ENCODE measurements at places on chromosomes 4 and X.
A peak's percentile ranks its signal among the peaks of the same experiment; 100 is the strongest.

DNA sequence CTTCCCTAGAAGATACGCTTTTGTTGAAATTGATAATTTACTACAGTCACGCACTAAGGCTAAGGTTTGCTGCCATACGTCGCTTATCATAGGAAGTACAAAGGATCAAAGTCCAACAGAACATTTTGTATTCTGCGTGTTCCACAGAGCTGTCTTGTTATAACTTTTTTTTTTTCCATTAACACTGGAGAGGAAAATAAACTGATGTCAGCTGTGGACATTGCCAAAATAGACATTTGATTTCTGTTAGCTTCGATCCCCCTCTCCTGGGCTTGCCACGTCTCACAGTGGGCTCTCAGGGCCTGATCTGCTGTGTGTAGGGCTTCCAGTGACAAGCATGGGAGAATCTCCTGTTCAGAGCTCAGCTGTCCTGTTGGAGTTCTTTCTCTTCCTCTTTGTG lies 93.3 kb downstream of the SPATA18 start:
- DNase-seq = no peak

DNA sequence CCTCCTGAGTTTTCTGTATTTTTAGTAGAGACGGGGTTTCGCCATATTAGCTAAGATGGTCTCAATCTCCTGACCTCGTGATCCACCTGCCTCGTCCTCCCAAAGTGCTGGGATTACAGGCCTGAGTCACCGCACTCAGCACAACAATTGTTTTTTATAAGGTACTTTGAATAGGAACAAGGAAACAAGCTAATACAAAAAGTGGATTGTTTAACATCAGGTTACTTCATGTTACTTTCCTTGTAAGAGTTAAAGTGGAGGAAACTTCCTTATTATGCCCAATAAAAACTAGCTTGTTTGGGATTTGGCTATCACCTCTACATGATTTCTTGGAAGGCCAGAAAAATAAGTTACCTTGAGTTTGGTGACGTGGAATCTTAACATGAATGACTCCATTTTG lies 698.7 kb downstream of the CCSER1 start:
- DNase-seq = no peak

GRCh38 chrX:18714910-18715309 lies 7.5 kb downstream of the PPEF1 start:
- DNase-seq = no peak

DNA sequence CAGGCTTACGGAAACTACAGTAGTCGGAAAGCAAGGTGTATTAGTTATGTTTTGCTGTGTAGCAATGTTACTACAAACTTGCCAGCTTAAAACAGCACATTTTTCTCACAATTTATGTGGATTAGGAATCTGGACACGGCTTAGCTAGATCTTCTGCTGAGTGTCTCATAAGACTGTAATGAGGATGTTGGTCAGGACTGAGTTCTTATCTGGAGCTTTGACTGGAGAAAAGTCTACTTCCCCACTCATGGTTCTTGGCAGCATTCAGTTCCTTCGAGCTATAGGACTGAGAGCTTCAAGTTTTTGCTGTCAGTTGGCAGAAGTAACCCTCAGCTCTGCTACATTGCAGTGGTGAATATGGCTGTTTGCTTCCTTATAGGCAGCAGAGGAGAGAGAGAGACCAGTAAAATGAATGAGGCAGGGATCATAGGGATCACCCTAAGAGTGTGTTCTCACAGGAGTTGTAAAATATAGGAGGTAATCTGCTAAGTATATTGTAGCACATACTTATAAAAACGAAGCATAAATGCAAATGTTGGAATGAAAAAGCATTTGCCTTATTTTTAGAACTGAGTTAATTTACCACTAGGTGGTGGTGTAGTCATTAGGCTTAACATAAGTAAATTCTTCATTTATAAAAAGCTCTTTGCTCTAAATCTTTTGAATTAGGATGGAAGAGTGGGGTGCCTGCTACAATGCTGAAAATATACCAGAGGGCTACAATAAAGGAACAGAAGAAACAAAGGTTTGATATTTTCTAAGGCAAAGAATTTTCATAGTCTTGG lies 38.6 kb downstream of the ALG13 start:
- no peak for DNase-seq

GRCh38 chr4:89029591-89029990 lies 27.4 kb downstream of the FAM13A start:
- no peak for DNase-seq

GRCh38 chrX:124435616-124436015 lies 89.3 kb downstream of the SH2D1A start:
- no peak for DNase-seq

DNA sequence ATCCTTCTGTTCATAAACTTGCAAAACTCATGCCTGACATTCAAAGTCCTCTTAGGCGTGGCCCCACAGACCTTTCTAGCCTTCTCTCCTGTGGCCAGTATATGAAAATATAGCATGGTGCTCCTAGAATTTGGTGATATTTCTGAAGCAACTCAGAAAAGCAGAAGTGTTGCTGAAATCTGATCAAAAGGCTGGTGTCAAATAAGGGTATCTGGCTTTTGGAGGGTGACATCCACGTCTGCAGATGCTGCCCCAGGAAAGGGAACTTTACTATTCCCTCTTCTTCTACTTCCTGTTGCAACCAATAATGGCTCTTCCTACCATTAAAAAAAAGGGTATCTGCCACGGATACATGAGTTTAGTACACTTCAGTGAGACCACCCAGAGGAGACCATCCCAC lies 83.9 kb upstream of the RPS6KA3 start:
- DNase-seq = no peak

DNA sequence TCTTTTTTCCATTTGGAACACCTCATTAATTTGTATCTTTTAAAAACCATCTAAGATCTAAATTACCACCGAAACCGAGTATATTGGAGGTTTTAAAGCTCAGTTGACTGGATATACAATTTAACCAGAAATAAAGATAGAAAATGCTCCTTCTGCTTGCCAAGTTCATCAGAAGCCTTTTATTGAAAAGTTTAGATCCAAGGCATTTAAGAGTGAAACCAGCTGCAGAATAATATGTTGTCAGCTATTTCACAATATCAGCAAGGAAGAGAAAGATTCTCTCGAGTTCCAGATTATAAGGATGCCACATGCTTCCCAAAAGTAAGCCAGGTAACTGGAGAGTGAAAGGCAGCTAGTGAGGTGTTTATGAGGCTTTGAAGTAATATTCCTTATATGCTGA lies 217.4 kb downstream of the DCTD start:
- no peak for DNase-seq

DNA sequence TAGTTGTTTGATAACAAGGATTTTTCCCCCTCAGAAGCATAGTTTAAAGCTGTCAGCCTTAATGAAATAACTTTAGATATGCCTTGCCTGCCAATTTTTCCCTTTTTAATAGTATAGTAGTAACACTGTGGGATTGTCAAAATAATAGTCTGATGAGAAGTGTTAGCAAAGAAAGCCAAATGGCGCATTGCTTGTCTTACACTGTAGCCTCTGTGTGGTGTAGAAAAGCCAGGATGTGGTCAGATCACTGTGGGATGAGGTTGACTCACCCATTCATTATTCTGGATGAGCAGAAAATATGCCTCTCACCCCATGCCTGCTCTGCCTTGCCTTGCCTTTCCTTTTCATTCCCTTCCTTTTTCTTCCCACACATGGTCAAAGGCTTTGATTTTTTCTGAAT lies 257.8 kb upstream of the NRK start:
- no peak for DNase-seq

GRCh38 chr4:156725257-156725656 lies 246.3 kb downstream of the PDGFC start:
- no peak for DNase-seq

DNA sequence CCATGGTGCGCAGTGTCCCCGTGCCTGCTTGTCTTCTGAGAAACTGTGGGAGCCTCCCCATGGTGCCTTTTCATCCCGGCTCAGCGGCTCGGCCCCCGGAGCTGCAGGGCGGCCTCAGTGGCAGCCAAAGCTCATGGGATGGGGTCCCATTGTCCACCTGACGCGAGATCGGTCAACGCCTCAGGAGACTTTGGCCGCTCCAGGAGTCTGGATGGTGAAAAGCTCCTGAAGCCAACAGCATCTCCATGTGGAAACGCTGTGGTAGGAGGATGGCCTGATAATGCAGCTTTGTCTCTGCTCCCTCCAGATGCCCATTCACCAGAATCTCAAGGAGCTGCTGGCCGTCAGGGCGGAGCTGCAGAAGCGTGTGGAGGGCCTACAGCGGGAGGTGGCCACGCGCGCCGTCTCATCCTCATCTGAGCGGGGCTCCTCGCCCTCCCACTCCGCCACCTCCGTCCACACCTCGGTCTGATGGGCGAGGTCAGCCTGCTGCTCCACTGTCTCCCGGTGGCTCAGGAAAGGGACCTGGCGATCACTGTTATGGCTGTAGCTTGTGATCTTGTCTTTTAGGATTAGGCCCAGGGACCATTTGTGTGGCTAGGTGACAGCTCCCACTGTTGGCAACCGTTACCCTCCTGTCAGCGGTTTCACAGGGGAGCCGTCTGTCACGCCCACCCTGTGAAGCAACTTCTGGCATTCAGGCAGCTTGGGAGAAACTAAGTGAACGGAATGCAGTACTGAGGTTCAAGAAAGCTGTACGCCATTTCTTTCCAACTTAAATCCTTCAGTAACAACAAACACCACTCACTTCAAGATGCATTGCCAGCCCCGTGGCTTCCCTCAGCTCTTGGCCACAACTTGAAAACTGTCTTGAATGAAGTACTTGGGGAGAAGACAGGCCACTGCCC lies 69.3 kb downstream of the MTMR1 start:
- DNase-seq = no peak

DNA sequence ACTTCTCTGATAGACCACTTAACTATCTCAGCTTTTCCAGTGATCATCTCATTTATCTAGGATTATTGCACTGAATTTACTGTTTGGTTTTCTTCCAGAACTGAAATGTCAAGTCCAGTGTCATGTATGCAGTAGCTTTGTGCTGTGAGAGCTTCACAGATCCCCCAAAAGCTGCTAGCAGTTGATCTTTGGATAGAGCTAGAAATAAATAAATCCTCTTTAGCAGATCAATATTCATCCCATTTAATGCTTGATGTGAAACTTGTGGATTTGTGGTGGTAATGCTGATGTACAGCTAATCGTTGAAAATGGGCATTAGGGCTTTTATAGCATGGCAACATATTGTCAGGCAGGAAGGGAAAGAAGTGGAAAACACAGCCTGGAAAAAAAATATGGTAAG lies 509.6 kb upstream of the FAM241A start:
- no peak for DNase-seq

- peak; percentile 52 for DNase-seq
Observed at GRCh38 chrX:151396042-151396824, 773 bp upstream of the VMA21 start.

DNA sequence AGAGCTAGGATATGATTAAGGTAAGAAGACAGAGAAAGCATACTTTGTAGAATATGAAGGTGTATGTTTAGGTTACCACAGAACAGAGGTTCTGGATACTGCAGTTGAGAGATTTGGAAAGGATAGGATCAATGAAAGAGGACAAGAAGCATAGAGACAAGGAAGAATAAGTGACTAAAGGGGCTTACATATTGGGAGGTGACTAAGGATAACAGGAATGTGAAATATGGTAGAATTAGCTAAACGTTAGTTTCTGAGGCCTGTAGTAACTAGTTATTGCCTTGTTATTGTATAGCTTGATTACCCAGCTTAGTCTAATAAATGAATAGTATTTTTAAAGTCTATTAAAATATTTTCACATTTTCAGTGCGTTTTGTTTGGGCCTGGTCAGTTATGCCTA lies 38.2 kb downstream of the CENPI start:
- no peak for DNase-seq

DNA sequence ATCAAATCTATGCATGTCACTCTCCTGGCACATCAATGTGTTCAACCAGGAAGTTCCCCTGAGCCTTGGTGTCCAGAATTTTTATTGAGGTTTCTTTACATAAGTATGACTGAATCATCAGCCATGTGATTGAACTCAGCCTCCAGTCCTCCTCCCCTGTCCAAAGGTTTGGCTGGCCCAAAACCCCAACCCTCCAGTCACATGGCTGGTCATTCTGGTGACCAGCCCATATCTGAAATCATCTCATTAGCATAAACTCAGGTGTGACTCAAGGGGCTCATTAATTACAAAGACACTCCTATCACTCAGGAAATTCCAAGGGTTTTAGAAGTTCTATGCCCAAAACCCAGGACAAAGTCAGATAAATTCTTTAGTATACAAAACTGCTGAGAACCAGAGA lies 20.6 kb upstream of the SUPT20HL2 start:
- no peak for DNase-seq

Measured in CD14-positive monocyte (primary cell).